Keratinocyte (primary cell): ENCODE measurements at places on chromosomes 12 and 14. TPM values are rescaled to one million over a fixed set of nuclear protein-coding genes. Genes with fewer than 3 reads are reported as not detected.
A peak's percentile ranks its signal among the peaks of the same experiment; 100 is the strongest.

DNA sequence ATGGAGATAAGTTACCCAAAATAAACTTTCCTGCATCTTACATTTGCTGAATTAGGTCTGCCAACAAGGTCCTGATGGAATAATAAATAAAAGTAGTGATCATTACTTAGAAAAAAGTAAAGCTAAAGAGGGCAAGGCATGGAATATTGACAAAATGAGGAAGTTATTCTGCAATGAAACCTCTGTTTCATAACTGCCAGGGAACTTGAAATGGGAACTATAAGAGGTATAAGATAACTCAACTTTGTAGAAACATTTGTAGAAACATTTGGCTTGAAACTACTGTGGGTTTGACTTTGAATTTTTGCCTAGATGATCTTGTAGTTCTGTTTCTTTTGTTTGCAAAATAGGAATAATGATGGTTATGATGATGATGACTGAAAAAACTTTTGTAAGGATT, 18.7 kb upstream of the YBX3 start:
- no peak overlapping the region for H3K4me3 ChIP-seq
- DNase-seq: no peak
- H3K27me3 ChIP-seq: no peaks in the 10 kb centered on the region
- H3K36me3 ChIP-seq: no peaks in the 10 kb centered on the region
- peaks cover 9% of the 10 kb centered on the region for H3K4me1 ChIP-seq

DNA sequence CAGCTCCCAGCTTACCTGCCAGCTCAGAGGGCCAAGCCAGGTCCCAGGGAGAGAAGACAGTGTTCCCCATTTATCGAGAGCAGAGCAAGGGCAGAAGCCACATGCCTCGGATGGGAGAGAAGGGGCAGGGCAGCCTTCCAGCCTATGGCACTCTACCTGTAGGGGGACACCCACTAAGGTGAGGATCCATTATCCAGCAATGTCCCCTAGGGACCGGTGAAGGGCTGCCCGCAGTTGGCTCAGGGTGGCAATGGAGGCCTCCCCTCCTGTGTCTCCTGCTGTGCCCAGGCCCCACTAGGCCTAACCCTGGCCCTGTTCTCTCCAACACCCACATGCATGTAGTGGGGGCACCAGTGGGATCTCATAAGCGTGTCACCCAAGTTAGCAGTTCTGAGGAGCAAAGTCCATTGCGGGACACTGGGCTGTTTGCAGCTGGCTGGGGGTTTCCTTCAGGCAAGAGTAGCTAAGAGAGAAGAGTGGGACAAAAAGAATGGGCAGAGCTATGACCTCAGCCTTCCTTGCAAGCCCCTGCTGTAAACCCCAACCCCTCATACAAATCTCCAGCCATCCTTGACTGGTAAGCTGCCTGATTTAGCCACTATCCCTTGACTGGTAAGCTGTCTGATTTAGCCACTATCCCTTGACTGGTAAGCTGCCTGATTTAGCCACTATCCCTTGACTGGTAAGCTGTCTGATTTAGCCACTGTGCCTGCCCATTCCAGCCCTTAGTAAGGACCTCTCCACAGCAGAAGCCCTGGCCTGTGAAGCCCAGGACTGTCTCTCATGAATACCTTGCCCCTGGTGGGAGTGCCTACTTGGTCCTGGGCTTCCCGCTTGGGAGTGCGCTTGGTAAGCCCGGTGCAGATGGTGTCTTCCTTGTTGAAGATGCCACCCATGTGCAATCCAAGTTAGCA, 5.2 kb upstream of the ASB2 start:
- no peak overlapping the region for H3K27ac ChIP-seq
- no peak overlapping the region for H3K4me3 ChIP-seq
- DNase-seq: no peak
- no peaks in the 10 kb centered on the region for H3K36me3 ChIP-seq

DNA sequence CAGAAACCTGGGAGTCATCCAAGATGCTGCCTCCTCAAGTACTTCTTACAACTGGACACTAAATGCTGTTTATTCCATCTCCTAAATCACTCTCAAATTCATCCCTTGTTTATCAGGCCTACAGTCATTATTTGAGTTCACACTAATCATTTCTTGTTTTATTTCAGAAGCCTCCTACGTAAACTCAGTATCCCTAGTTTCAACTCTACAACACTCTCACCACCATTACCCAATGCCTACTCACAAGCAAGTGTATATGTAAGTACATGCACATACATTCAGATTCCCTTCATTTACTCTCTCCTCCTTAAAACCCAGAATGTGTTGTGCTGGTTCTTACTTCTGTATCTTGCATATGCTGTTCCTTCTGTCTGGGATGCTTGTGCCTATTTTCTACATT, 43.0 kb downstream of the DDHD1 start:
- H3K27me3 ChIP-seq: no peaks in the 10 kb centered on the region
- no peak overlapping the region for H3K27ac ChIP-seq
- no peaks in the 10 kb centered on the region for H3K36me3 ChIP-seq
- no peaks in the 10 kb centered on the region for H3K4me1 ChIP-seq
- no peak for DNase-seq
- no peak overlapping the region for H3K4me3 ChIP-seq

- H3K4me1 ChIP-seq: peaks cover 13% of the 10 kb centered on the region
- no peaks in the 10 kb centered on the region for H3K27me3 ChIP-seq
- H3K27ac ChIP-seq: peak overlapping the region; percentile 54
- H3K36me3 ChIP-seq: no peaks in the 10 kb centered on the region
- DNase-seq: no peak
- no peak overlapping the region for H3K4me3 ChIP-seq
Observed at GRCh38 chr14:79011920-79012204, 841.7 kb downstream of the NRXN3 start.

The POU6F1 gene
- polyA plus RNA-seq: 0.29 to 0.45 TPM (median 0.42 TPM) in 3 replicates

DNA sequence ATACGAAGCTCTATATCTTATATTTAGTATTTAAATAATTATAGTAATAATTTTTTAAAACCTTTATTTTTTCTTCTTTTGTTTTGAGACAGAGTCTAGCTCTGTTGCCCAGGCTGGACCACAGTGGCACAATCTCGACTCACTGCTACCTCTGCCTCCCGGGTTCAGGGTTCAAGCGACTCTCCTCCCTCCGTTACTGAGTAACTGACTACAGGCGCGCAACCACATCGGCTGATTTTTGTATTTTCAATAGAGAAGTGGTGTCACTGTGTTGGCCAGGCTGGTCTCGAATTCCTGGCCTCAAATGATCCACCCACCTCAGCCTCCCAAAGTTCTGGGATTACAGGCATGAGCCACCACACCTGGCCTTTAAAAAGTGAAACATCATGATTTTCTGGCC, 13.0 kb upstream of the WNK1 start:
- H3K27me3 ChIP-seq: no peaks in the 10 kb centered on the region
- no peaks in the 10 kb centered on the region for H3K36me3 ChIP-seq
- no peak overlapping the region for H3K27ac ChIP-seq
- peaks cover 8% of the 10 kb centered on the region for H3K4me1 ChIP-seq
